ENCODE measurements at places on chromosomes 3 and 15.

DNA sequence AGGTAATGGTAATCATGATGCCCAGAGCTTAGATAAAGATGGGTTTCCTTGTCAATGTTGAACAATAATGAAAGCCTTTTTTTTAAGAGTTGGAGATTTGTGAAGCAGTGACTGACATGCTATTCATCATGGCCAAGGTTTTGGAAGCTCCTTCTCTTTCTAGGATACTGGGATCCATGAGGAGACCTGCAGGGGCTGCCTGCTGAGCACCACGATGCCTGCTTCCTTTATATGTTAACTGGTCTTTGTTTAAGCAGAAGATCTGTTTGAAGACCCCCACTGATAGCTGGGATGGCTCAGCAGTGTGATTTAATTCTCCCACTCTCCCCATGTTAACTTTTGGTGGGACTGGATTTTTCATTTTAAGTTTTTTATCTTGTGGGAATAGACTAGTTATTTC, 15.8 kb downstream of the RBP1 start:
- DNase-seq = no peak

DNA sequence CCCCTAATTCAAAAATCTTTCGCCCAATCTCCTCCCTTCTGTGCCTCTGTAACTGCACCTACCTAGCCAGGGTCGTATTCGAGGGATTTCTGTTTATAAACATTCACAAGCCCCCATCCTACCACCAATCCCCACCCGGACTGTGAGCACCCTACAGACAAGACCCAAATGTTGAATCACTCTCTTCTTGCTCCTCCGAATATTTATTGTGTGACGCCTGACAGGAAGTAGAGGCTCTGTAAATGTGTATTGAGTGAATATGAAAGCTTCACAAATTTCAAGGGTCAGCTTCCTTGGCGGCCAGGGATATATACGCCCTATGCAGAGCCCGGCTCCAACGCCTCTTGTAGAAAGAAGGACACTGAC, 1.6 kb downstream of the BDH1 start:
- DNase-seq = no peak

- no peak for DNase-seq
Measured at GRCh38 chr3:99601515-99601914, 36.9 kb upstream of the COL8A1 start.

GRCh38 chr3:105611304-105612192, 244.8 kb downstream of the ALCAM start:
- no peak for DNase-seq

GRCh38 chr3:80643421-80643820, 875.6 kb upstream of the ROBO1 start:
- no peak for DNase-seq

GRCh38 chr3:37509069-37509468, 334.7 kb upstream of the LRRFIP2 start:
- DNase-seq = no peak

GRCh38 chr15:95604634-95605036, 725.9 kb upstream of the NR2F2 start:
- no peak for DNase-seq

GRCh38 chr3:25557694-25558093, 107.0 kb downstream of the TOP2B start:
- no peak for DNase-seq

DNA sequence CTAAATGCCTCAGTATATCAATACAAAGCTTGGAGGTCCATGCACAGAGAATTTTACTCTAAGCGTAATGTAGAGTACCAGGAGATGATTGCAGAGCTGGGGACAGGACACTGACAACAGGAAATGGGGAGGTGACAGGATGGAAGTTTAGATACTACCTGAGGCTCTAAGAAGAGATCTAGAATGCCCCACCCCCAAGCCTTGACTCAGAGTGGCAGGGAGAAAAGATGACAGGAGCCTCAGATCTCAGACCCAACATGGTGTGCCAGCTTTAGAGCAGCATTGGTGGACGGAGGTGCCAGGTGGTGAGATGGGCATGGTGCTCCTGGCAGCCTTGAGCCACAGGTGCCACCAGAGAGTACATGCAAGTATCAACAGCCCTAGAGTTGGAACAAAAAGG, 62.5 kb downstream of the LYZL4 start:
- no peak for DNase-seq

DNA sequence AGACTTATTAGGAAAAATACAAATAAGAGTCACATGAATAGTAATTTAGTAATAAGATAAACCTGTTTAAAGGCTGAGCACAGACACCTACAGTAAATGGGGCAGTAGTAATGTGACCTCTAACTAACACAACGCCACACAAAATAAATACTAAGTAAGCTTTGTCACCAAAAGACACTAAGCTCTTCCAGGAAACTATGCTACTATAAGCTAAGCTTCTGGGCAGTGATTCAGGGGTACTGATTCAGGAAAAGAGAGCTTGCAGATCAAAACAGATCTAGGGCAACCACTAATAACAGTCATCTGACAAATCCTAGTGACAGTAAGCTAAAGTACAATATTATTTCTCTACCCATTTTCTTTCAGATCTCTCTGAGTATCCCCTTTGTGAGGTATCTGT, 68.8 kb downstream of the PLOD2 start:
- DNase-seq = no peak

DNA sequence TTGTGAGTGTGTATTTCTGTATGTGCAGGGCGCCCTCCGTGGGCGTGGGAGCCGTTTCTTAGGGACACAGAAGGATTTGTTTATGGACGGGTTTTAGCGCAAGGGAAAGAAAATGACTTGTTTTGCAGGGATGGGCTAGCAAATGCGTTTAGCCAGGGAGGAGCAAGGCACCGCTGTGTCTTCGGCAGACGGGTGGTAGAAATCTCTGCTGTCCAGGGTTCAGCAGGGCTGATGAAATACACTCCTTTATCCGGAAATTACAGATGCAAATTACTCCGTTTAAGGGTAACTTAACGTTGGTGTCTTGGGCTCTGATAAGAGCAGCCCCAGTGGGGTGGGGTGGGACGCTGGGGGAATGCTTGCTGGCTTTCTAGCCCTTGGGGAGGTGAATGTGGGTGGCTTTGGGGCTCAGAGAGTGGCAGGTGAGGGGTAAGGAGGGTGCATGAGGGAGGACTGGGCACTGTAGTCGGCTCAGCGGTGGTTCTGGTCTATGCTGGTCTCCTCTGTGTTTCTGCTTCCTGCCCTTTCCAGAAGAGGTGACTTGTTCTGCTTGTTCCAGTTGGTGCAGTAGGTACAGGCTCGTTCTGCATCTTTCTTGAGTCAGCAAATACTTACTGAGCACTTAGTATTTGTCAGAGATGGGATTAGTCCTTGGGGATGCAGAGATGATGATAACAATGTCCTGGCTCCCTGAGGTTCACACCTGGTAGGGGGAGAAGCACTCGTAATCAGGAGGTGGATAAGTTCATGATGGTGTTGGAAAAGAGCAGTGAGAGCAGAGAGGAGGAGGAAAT, 954 bp downstream of the SV2B start:
- DNase-seq = no peak

- no peak for DNase-seq
Measured at GRCh38 chr3:86792316-86792715, 198.6 kb downstream of the VGLL3 start.

GRCh38 chr15:36883713-36884517, 216.4 kb downstream of the MEIS2 start:
- peak; percentile 5 for DNase-seq

DNA sequence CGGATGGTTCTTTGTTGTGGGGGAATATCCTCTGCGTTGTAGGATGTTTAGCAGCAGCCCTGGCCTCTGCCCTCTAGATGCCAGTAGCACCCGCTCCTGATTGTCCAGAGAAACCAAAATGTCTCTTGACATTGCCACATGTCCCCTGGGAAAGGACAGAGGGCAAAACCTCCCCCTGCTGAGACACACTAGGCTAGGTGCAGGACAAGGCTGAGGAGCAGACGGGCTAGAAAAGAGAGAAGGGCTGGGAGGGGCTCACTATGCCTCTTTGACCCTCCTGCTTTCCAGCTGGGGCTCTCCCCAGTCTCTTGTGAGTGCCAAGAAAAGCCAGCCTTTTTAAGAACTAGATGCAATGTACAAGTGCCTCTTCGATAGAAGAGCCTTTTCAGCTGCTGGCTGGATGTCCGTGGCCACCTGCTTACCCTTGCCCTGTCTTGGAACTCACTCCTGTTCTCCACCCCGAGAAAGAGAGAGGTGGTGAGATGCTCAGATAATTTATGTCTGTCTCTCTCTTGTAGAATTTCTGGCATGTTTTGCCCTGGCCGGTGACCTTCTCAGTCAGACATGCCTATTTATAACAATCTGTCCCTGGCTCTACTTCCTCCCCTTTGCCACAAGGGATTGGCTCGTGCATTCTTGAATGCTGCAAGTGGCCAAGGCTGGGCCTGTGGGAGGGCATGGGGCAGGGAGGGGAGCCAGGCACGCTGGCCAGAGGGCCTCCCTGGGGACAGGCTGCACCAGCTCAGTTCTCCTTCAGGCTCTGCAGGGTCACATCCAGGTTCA, 142.6 kb downstream of the RPLP1 start:
- no peak for DNase-seq

- no peak for DNase-seq
Measured at GRCh38 chr3:152400887-152401286, 132.2 kb downstream of the MBNL1 start.

- no peak for DNase-seq
Measured at GRCh38 chr3:117367861-117368260, 658.3 kb downstream of the TUSC7 start.

DNA sequence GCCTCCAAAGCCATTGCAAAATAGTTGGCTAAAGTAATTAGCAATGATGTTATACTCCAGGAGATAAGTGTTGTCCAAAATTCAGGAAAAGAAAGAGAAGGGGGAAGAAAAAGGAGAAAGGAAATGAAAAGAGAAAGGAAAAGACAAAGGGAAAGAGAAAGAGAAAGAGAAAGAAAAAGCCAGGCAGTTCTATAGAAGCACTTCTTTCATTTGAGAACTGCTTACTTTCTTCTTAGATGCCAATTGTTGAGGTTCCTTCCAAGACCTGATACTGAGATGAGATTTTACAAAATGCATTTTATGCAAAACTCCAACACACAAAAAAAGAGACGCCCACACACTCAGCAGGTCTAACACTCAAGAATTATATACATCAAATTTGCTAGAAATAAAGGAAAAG, 298.4 kb downstream of the KCNH8 start:
- no peak for DNase-seq

DNA sequence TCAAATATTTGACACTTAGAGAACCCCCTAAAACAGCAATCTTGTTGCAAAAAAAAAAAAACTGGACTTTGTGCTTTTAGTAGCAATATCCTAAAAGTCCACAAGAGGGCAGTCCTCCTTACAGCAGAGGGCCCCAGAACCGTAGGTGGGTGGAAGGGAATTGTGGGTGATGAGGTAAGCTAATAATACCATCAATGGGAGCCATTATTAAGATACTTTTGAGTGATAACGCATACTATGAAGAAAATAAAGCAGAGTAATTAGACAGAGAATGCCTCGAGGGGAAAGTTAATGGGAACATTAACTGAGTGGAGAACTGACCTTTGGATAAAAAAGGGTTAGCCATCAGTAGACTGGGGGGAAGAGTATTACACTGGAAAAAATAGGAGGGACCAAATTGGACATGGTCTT, 229.9 kb downstream of the THRB start:
- no peak for DNase-seq

DNA sequence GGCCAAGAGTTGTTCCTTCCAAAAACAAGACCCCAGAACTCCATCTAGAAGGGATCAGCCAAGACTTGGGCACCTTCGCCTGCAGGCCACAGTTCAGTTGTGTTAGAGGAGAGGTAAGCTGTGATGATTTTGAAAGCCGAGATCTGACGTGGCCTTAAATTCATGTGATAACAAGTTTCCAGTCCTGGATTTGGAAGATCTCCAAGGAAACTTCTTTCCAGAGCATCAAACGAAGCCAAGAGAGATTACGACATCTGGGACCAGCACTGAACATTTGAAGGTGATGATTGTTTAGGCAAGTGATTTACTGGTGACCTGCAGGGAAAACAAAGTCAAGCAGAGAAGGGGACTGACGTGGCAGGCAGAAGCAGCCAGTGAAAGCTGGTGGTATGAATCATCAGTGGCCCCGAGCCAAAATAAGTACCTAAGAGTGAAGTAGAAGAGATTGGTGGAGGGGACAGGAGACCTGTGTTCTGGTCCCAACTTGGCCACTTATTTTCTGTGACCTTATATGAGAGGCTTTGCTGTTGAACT, 339.0 kb upstream of the PROK2 start:
- no peak for DNase-seq

GRCh38 chr3:136642711-136643110, 109.5 kb downstream of the STAG1 start:
- no peak for DNase-seq

DNA sequence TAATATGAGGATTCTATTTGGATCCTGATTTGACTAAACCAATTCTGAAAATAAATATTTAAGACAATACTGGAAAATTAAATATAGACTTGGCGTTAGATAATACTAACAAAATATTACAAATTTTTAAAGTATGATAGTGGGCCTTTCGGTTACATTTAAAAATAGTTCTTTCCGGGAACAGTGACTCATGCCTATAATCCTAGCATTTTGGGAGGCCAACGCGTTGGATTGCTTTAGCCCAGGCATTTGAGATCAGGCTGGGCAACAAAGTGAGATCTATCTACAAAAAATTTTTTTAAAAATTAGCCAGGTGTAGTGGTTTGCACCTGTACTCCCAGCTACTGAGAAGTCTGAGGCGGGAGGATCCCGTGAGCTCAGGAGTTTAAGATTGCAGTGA, 30.3 kb upstream of the GADL1 start:
- DNase-seq = no peak

- DNase-seq = no peak
Measured at GRCh38 chr3:75320369-75320768, 343.8 kb upstream of the FRG2C start.

DNA sequence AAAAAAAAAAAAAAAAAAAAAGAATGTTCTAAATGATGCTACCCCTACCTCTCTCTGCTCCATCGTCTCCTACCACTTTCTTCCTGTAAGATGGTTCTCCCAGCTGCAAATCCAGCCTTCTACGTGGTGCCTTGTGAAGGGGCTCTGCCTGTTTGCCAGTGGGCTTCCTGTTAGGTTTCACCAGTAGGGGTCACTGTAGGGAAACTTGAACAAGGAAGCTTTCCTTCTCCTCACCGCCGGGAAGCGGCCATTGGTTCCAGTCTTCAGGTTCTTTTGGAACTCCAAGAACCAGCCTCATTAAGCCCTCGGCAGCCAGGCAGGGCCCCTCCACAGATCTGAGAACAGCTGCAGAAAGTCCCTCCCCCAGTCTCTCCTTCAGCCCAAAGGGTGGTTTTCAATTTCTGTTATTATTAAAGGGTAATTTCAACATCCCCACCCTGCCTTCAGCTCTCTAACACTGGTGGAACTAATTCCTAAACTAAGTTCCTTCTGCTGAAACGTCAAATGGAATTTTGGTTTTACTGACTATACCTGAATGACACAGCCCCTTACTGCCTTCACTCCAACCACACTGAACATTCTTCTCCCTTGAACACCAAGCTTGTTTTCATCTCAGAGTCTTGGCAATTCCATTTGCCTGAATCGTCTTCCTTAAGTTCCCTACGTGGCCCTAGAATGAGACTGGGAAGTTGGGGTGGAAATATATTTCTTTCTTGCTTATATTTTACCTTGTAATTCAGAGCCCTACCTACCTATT, 13.5 kb downstream of the MCCC1 start:
- no peak for DNase-seq

Data from CD8-positive, alpha-beta memory T cell (primary cell).